ENCODE measurements at places on chromosomes 3 and 15. TPM values are rescaled to one million over a fixed set of nuclear protein-coding genes. Genes with fewer than 3 reads are reported as not detected.

GRCh38 chr15:90529371-90530249 is at the start of gene CRTC3:
CRTC3 (plus strand) TSS chr15:90529923; CDS start chr15:90530072, 149 bp downstream.
- peak; percentile 57 for DNase-seq
- peak within 1 kb of the TSS; percentile 67 for H3K4me3 ChIP-seq
- H3K4me1 ChIP-seq, result peaks cover 3% of the 10 kb centered on the region
- peaks cover 18% of the 10 kb centered on the region for H3K27me3 ChIP-seq
- H3K36me3 ChIP-seq, result no peaks in the 10 kb centered on the region

The RTP3 gene
- polyA plus RNA-seq, result not detected

The GOLGA6L4 gene
- polyA plus RNA-seq, result 32.3 TPM

The PIERCE2 gene
- 2.9 TPM for polyA plus RNA-seq

GRCh38 chr15:60328852-60329443 is 68.8 kb downstream of the ANXA2 start:
- H3K4me1 ChIP-seq, result no peaks in the 10 kb centered on the region
- H3K36me3 ChIP-seq, result no peaks in the 10 kb centered on the region
- no peak for DNase-seq
- H3K27ac ChIP-seq, result no peak overlapping the region
- no peak overlapping the region for H3K4me3 ChIP-seq

DNA sequence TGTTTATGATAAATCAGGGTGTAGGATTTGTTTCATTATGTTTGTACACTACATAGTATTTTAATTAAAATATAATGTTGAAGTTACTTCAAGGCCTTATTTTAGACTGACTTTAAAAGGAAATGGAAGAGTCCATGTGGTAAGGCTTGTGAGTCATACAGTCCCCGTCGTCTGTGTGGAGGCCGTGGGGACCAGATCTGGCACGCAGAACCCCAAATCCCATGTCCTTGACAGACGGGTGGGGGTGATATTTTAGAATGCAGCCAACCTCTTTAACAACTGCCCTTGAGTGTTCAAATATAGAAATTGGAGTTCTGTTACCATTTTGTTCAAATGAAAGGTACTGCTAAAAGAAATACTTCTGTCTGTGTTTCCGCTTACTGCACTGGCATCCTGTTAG is 35.8 kb downstream of the ABHD17C start:
- no peak overlapping the region for H3K4me3 ChIP-seq
- H3K36me3 ChIP-seq, result no peaks in the 10 kb centered on the region
- peaks cover 18% of the 10 kb centered on the region for H3K4me1 ChIP-seq
- DNase-seq, result no peak
- H3K27me3 ChIP-seq, result no peaks in the 10 kb centered on the region

GRCh38 chr15:82751308-82751707 is 41.6 kb upstream of the AP3B2 start:
- peaks cover 9% of the 10 kb centered on the region for H3K4me1 ChIP-seq
- peak overlapping the region; percentile 74 for H3K4me3 ChIP-seq
- no peaks in the 10 kb centered on the region for H3K27me3 ChIP-seq
- H3K36me3 ChIP-seq, result no peaks in the 10 kb centered on the region

GRCh38 chr3:150376001-150376848 is 31.9 kb upstream of the TSC22D2 start:
- H3K4me1 ChIP-seq, result peaks cover 24% of the 10 kb centered on the region
- DNase-seq, result peak; percentile 82
- H3K36me3 ChIP-seq, result no peaks in the 10 kb centered on the region
- no peak overlapping the region for H3K27ac ChIP-seq
- no peaks in the 10 kb centered on the region for H3K27me3 ChIP-seq
- H3K4me3 ChIP-seq, result no peak overlapping the region

GRCh38 chr15:70242951-70243685 is 145.4 kb upstream of the TLE3 start:
- no peak overlapping the region for H3K27ac ChIP-seq
- no peaks in the 10 kb centered on the region for H3K4me1 ChIP-seq
- H3K27me3 ChIP-seq, result no peaks in the 10 kb centered on the region
- DNase-seq, result no peak
- no peaks in the 10 kb centered on the region for H3K36me3 ChIP-seq

GRCh38 chr3:108065096-108065495 is 25.7 kb downstream of the CD47 start:
- no peak overlapping the region for H3K27ac ChIP-seq
- peaks cover 40% of the 10 kb centered on the region for H3K36me3 ChIP-seq
- no peak for DNase-seq
- H3K4me3 ChIP-seq, result no peak overlapping the region

DNA sequence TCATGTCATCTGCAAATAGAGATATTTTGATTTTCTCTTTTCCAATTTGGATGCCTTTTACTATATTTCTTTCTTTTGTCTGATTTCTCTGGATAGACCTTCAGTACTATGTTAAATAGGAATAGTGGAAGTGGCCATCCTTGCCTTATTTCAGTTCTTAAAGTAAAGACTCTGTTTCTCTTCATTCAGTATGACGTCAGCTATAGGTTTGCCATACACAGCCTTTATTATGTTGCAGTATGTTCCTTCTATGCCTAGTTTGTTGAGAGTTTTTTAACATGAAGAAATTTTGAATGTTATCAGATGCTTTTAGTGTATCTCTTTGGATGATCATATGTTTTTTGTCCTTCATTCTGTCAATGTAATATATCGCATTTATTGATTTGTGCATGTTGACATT is 566.7 kb upstream of the ROBO1 start:
- H3K27me3 ChIP-seq, result no peaks in the 10 kb centered on the region
- H3K36me3 ChIP-seq, result no peaks in the 10 kb centered on the region
- no peaks in the 10 kb centered on the region for H3K4me1 ChIP-seq
- no peak overlapping the region for H3K4me3 ChIP-seq

DNA sequence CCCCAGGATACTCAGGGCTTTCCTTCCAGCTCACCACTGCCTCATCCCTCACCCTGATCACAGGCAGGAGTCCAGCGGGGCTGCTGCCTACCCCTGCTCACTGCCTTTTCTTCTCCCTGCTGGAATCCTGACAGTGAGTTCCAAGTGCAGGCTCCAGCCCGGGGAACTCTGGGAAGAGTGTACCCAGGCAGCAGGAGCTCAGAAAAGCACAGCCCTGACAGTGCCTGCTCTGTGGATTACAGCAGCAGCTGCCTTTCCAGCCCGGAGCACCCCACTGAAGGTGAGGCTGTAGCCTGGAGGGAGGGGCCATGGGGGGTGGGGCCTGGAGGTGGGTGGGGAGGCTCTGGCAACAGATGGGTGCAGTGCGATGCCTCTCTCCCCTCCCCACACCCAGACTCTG is 6.1 kb upstream of the JMJD7 start:
- no peak overlapping the region for H3K27ac ChIP-seq
- DNase-seq, result no peak
- H3K27me3 ChIP-seq, result no peaks in the 10 kb centered on the region

The DNAJC19 gene
- polyA plus RNA-seq, result 67.4 TPM

The BRK1 gene
- polyA plus RNA-seq, result 196 TPM

DNA sequence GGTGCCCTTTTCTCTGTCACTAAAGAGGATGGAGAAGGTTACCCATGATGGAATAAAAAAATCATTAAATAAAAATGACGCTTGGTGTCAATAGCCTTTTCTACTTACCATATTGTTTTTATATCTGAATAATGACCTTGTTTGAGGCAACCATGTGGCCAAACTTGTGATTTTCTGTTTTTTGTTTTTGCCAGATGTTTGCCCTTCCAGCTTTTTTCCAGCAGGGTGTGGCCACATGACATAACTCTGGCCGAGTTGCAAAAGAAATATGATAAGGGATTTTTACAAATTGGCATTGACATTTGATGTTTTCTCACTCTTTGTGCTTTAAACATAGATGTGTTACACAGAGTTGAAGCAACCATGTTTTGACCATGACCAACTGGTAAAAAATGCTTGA is 39.7 kb upstream of the EPHA3 start:
- H3K27ac ChIP-seq, result no peak overlapping the region
- no peak for DNase-seq
- H3K4me3 ChIP-seq, result no peak overlapping the region
- H3K27me3 ChIP-seq, result no peaks in the 10 kb centered on the region
- no peaks in the 10 kb centered on the region for H3K36me3 ChIP-seq

DNA sequence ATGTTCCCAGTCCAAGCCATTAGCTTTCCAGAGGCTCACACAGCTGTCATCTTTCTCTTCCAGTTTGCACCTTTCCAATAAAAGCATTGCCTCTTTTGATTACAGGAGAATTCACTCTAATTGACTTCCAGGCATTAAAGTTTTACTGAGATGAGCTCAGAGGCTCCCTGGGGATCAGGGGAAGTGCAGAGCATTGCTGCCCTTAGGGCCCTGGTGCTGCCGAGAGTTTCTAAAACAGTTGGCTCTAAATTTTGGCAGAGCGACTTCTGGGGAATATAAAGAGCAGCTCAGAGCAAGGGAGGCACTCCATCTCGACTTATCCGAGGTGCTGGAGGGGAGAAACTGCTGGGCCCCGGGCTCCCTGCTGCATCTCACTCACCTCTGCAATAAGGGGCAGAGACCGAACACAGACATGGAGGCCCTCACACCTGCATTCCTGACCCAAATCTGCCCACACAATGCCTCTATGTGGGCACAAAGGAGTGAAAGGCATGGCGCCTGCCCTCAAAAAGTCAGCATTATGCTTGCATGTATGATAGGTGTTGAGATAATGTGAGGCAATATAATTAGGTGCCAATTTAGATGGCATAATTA is 61.7 kb downstream of the SCN11A start:
- H3K27me3 ChIP-seq, result no peaks in the 10 kb centered on the region
- H3K27ac ChIP-seq, result no peak overlapping the region
- H3K36me3 ChIP-seq, result no peaks in the 10 kb centered on the region
- DNase-seq, result no peak
- H3K4me1 ChIP-seq, result no peaks in the 10 kb centered on the region

DNA sequence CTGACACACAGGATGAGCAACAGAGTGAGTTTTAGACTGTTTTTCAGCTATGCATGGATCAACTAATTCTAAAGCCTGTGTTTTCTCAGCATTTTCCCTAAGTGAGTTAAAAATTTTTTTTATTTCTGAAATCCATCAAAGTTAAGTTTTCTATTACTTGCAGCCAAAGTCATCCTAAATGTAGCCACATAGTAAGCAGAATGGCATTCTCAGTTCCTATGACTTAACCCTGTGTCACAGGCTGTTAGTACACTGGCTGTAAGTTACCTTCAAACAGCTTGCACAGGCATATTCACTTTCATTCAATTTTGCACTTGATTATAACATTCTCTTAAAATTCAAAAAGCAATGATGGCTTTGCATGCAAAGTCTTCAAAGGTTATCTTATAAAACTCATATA is 368.2 kb downstream of the OCA2 start:
- H3K27ac ChIP-seq, result no peak overlapping the region
- no peak overlapping the region for H3K4me3 ChIP-seq

The TUSC7 gene
- polyA plus RNA-seq, result not detected

- no peak overlapping the region for H3K4me3 ChIP-seq
- no peak for DNase-seq
- H3K27ac ChIP-seq, result peak overlapping the region; percentile 44
Measured at GRCh38 chr3:45182915-45183871, 37.0 kb upstream of the CDCP1 start.

The HIGD2B gene
- not detected for polyA plus RNA-seq

The SLC51A gene
- 7.9 TPM for polyA plus RNA-seq

- no peaks in the 10 kb centered on the region for H3K36me3 ChIP-seq
Measured at GRCh38 chr3:196513697-196514349, 1.3 kb downstream of the SMCO1 start.

The USP50 gene
- 0.75 TPM for polyA plus RNA-seq

GRCh38 chr3:15683253-15683652 is 81.7 kb downstream of the BTD start:
- H3K27me3 ChIP-seq, result no peaks in the 10 kb centered on the region
- H3K27ac ChIP-seq, result no peak overlapping the region
- peaks cover 55% of the 10 kb centered on the region for H3K36me3 ChIP-seq
- peaks cover 5% of the 10 kb centered on the region for H3K4me1 ChIP-seq

- DNase-seq, result no peak
- H3K4me3 ChIP-seq, result no peak overlapping the region
- H3K27me3 ChIP-seq, result no peaks in the 10 kb centered on the region
- H3K36me3 ChIP-seq, result no peaks in the 10 kb centered on the region
Measured at GRCh38 chr3:30098653-30099455, 507.5 kb upstream of the TGFBR2 start.

- no peaks in the 10 kb centered on the region for H3K36me3 ChIP-seq
- H3K27me3 ChIP-seq, result no peaks in the 10 kb centered on the region
- H3K4me1 ChIP-seq, result no peaks in the 10 kb centered on the region
Measured at GRCh38 chr3:162492446-162493081, 996.0 kb downstream of the OTOL1 start.

- H3K27ac ChIP-seq, result no peak overlapping the region
- H3K4me1 ChIP-seq, result no peaks in the 10 kb centered on the region
- no peaks in the 10 kb centered on the region for H3K36me3 ChIP-seq
- H3K27me3 ChIP-seq, result no peaks in the 10 kb centered on the region
Measured at GRCh38 chr15:54577476-54578250, 599.4 kb downstream of the UNC13C start.

- H3K4me1 ChIP-seq, result peaks cover 16% of the 10 kb centered on the region
- no peaks in the 10 kb centered on the region for H3K27me3 ChIP-seq
- H3K36me3 ChIP-seq, result no peaks in the 10 kb centered on the region
- H3K27ac ChIP-seq, result no peak overlapping the region
Measured at GRCh38 chr3:71090207-71090606, 493.3 kb downstream of the FOXP1 start.

DNA sequence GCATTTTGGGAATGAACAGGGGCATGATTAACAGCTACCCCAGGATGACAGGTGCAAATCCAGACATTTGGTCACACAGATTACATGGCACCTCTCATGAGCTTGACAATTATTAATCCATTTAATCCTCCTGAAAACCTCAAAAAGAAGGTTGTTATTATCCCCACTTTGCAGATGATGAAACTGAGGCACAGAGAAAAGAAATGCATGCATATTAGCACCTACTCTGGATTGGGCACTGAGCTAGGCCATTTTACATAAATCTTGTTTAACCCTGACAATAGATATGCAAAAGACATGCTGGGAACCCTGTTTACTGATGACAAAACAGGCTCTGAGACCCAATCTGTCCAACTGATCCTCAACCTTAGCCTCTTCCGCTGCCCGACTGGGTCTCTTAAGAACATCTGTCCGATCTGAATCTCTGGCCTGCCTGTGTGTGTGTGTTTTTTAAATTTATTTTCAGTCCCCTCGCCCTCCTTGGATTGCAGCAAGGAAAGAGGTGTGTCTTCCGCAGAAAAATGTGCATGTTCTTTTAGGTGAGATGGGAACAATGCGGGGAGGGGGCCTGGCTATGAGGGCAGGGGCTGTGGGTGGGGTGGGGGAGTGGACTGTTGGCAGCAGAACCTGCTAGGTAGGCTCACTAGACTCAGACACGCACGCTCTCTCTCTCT is 162.5 kb downstream of the WNT7A start:
- H3K4me3 ChIP-seq, result no peak overlapping the region
- no peaks in the 10 kb centered on the region for H3K4me1 ChIP-seq
- no peak for DNase-seq
- H3K27me3 ChIP-seq, result no peaks in the 10 kb centered on the region

DNA sequence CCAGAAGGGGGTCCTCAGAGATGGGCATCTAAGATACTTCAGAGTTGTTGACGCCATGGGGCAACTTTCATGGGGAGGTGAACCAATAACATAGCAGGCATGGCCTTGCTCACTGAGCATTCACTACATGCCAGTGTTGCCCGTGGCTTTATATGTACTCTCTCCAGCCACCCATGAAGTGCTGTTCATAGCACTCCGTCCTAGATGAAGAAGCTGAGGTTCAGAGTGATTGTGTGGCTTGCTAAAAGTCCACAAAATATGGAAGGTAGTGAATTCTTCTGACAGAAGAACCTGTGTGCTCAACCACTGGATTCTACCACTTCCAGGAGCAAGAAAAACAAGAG is 9.8 kb upstream of the SEMA4B start:
- peaks cover 26% of the 10 kb centered on the region for H3K4me1 ChIP-seq
- no peak overlapping the region for H3K4me3 ChIP-seq
- peaks cover 3% of the 10 kb centered on the region for H3K36me3 ChIP-seq

The AADACL2 gene
- not detected for polyA plus RNA-seq

Data from left lung (tissue), 14 donors.